ENCODE measurements at places on chromosomes 5 and 9.

DNA sequence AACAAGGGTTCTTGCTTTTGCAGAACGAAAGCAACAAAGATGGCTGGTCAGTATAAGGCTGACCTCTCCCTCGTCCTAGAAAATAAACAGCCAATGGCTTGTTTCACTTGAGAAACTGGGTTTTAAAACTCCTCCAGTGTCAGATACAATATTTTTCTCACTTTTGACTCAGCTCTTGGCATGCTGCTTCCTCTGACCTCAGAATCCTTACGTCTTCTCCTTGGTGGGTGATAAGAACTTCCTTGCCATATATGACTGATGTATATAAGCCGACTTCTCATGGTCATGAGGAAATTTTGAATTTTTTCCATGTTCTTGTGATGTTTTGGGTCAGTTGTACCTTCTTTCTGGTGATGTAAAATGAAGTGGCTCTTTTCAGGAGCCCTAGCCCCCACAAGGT, 3.8 kb downstream of the ZNF618 start:
- DNase-seq, result no peak

- peak; percentile 61 for DNase-seq
Measured at GRCh38 chr9:70987986-70988385, 133.4 kb downstream of the TRPM3 start.

GRCh38 chr5:128470663-128471062, 67.4 kb downstream of the FBN2 start:
- no peak for DNase-seq

- no peak for DNase-seq
Measured at GRCh38 chr9:34500623-34501267, 22.0 kb downstream of the ENHO start.

GRCh38 chr9:38254151-38254550, 138.4 kb upstream of the ALDH1B1 start:
- no peak for DNase-seq

DNA sequence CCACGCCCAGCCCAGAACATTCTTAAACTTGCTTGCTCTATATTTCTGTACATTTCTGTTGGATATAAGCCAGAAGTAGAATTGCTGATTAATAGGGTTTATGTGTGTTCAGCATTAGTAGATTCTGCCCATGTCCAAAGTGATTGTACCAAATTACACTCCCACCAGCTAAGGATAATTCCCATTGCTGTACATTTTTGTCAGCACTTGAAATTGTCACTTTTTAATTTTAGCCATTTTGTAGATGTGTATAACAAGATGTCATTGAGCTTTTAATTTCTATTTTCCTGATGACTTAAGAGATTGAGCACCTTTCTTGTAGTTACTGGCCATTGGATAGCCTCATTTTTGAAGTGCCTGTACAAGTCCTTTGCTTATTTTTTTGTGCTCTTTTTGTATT, 46.4 kb downstream of the AQP7 start:
- DNase-seq, result no peak

Data from AG09319 (cell line).